ENCODE measurements at places on chromosomes 12 and 14.

DNA sequence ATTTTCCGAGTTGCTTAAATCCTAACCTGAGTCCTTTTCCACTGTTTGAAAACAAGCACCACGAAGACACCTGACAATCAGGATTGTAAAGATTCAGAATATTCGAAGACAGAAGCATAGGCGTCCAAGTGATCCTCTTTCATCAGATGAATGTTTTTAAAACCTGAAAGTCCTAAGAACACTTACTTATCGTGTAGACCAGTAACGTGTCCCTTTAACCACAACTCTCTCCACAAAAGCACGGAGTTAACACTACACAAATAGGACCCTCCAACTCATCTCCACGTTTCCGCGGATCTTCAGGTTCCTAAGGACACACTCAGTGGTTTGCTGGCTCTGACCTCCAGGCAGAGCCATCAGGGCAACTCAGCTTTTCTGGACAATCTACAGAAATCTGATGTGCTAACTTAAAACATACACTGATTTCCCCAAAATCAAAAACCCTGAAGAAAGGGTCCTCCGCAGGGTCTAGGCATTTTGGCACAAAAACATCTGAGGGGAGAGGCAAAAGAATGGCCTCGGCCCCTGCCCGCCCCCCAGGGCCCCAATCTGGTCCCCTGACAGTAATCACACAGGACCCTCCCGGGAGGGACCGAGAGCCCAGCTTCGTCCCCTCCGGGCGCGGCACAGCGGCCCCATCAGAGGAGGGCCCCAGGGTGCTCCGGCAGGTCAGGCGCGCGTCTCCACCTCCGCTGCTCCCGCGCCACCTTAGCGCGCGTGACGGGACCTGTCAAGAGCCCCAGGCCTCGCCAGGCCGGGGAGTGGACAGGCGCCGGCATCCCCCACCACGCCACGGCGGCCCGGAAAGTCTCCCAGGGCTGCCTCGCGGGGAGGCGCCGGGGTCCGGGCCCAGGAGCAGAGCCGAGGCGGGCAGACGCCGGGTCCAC lies 925 bp downstream of the DICER1 start:
- no peaks in the 10 kb centered on the region for H3K36me3 ChIP-seq
- H3K27me3 ChIP-seq, result no peaks in the 10 kb centered on the region
- peak overlapping the region; percentile 96 for H3K27ac ChIP-seq
- H3K4me1 ChIP-seq, result peaks cover 8% of the 10 kb centered on the region
- peak; percentile 42 for DNase-seq

GRCh38 chr12:31629756-31630732 lies 29.4 kb upstream of the ETFBKMT start:
- no peak overlapping the region for H3K4me3 ChIP-seq
- no peaks in the 10 kb centered on the region for H3K27me3 ChIP-seq
- no peaks in the 10 kb centered on the region for H3K36me3 ChIP-seq
- peaks cover 27% of the 10 kb centered on the region for H3K4me1 ChIP-seq
- peak; percentile 93 for DNase-seq
- peak overlapping the region; percentile 98 for H3K27ac ChIP-seq

- no peak overlapping the region for H3K4me3 ChIP-seq
- no peak for DNase-seq
- no peaks in the 10 kb centered on the region for H3K27me3 ChIP-seq
- H3K4me1 ChIP-seq, result peaks cover 8% of the 10 kb centered on the region
- H3K27ac ChIP-seq, result no peak overlapping the region
Observed at GRCh38 chr12:3931776-3932175, 58.6 kb upstream of the PARP11 start.

DNA sequence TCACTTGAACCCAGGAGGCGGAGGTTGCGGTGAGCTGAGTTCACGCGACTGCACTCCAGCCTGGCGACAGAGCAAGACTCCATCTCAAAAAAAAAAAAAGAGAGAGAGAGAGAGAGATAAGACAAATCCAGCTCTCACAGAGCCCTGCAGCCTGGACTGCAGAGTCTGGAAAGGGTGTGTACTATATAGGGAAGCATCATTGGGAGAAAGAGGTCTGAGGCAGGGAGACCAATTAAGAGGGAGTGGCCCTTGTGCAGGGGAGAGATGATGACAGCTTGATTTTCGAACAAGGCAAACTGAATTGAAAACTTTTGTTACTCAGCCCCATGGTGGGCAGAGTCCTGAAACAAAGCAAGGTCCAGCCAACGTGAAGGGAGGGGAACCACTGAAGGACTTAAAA lies 116.2 kb downstream of the CCDC60 start:
- H3K4me3 ChIP-seq, result no peak overlapping the region
- H3K27me3 ChIP-seq, result no peaks in the 10 kb centered on the region
- H3K4me1 ChIP-seq, result no peaks in the 10 kb centered on the region
- no peaks in the 10 kb centered on the region for H3K36me3 ChIP-seq
- H3K27ac ChIP-seq, result no peak overlapping the region
- DNase-seq, result no peak

DNA sequence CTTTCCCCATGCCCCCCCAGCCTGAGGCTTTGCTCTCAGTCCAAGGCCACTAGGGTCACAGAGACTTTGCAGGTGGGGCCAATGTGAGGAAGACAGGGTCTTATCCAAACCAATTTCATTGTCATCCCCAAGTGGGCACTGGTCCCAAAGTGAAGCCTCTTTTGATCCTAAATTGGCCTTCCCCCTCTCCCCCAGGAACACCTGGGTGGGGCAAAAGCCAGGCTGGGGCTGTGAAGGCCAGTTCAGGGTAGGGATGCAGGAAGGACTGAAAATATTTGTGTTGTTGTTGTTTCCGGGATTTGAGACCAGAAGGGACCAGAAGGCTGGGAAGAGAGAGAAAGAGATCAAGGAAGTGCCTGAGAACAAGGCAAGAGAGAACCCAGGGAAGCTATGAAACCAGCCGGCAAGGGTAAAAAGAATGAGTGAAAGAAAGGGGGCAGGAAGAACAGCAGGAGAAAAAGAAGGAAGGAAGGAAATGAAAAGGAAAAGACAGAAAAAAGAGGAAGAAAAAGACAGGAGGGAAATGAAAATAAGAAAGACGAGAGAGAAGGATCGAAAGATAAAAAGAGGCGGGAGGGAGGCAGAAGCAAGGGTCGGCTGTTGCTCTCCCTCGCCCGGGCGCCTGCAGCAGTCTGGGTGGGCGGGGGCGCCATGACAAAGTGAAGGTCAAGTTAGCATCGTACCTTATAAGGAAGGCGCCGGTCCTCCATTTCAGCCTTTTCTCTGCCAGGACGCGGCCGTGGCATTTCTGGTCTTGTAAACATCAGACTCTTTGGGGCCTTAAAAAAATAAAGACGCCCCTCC lies 7.4 kb upstream of the HOXC11 start:
- H3K4me1 ChIP-seq, result no peaks in the 10 kb centered on the region
- H3K36me3 ChIP-seq, result no peaks in the 10 kb centered on the region
- peaks cover 100% of the 10 kb centered on the region for H3K27me3 ChIP-seq

- H3K27ac ChIP-seq, result peak overlapping the region; percentile 69
- H3K36me3 ChIP-seq, result no peaks in the 10 kb centered on the region
- no peak overlapping the region for H3K4me3 ChIP-seq
- H3K27me3 ChIP-seq, result no peaks in the 10 kb centered on the region
- DNase-seq, result no peak
Observed at GRCh38 chr14:63282997-63283883, 35.5 kb downstream of the GPHB5 start.

DNA sequence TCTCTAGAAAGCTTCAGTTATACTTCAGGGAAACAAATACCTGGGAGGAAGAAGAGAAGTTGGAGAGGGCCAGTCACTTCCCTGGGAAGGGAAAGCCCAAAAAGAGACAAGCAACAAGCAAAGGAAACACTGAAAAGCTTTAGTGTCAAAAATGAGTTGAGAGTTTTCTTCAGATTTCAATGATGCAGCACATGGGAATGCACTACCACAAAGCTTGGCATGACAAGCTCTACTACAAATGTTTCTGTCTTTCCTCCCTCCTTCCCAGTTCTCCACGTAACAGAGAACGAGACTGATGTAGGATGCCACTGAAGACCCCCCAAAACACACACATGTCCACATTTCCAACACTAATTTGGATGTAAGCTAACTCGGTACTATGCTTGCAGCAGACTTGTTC lies 26.8 kb upstream of the ADAMTS20 start:
- no peaks in the 10 kb centered on the region for H3K27me3 ChIP-seq
- no peak overlapping the region for H3K4me3 ChIP-seq
- H3K27ac ChIP-seq, result no peak overlapping the region

DNA sequence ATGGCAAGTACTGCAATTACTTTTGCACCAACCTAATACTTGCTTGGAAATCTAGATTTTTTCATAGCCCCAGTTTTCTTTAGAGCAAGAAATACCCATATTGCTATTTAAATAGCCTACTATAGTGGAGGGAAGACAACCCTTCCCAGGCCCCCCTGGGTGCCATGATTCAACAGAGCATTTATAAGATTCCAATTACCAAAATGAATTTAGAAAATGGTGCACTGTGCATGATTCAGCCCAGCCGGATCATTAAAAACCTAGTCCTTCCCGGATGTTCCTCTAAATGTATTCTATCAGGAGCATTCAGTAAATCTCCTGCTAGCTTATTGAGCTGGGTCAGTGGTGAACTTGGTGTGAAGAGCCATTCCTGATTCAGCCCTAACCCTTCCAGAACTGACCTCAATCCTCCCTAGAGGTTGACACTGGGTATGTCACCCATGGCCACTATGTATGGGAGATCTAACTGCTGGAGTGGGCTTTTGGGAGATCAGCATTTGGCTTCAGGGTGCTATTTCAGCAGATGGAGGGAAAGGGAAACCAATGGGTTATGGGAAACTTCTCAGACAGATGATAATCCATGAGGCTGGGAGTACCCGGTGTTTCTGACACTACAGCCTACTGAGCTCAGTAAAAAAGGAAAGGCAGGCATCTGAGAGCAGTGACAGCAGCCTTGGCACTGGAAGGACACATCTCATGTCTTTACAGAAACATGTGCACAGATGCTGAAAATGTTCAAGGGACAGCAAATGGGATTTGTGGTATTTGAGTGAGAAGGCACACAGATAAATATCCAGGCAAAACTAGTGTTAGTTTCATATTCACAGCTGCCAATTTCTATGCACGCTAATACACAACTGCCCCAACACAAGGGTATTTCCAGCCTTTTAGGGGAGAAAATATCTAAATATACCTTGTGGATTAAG lies 258.9 kb downstream of the DPF3 start:
- no peaks in the 10 kb centered on the region for H3K36me3 ChIP-seq
- no peaks in the 10 kb centered on the region for H3K4me1 ChIP-seq
- no peaks in the 10 kb centered on the region for H3K27me3 ChIP-seq
- no peak for DNase-seq

- H3K4me3 ChIP-seq, result no peak overlapping the region
- H3K27ac ChIP-seq, result no peak overlapping the region
- no peaks in the 10 kb centered on the region for H3K27me3 ChIP-seq
- H3K36me3 ChIP-seq, result no peaks in the 10 kb centered on the region
Observed at GRCh38 chr12:69949311-69950002, 124.4 kb downstream of the MYRFL start.

GRCh38 chr12:131032082-131032750 lies 78.5 kb downstream of the ADGRD1 start:
- no peak for DNase-seq
- H3K27me3 ChIP-seq, result no peaks in the 10 kb centered on the region
- no peak overlapping the region for H3K27ac ChIP-seq
- H3K36me3 ChIP-seq, result no peaks in the 10 kb centered on the region

Measured in cardiac muscle cell (in vitro differentiated cells and primary cell).